ENCODE measurements at places on chromosomes 16 and 17. TPM values are rescaled to one million over a fixed set of nuclear protein-coding genes. Genes with fewer than 3 reads are reported as not detected.
A peak's percentile ranks its signal among the peaks of the same experiment; 100 is the strongest.

GRCh38 chr17:42414704-42415409 is 8.2 kb downstream of the CAVIN1 start:
- H3K4me1 ChIP-seq, result peaks cover 43% of the 10 kb centered on the region
- peak; percentile 87 for DNase-seq
- H3K27ac ChIP-seq, result peak overlapping the region; percentile 94
- H3K27me3 ChIP-seq, result peaks cover under 1% of the 10 kb centered on the region
- H3K4me3 ChIP-seq, result peak overlapping the region; percentile 53

DNA sequence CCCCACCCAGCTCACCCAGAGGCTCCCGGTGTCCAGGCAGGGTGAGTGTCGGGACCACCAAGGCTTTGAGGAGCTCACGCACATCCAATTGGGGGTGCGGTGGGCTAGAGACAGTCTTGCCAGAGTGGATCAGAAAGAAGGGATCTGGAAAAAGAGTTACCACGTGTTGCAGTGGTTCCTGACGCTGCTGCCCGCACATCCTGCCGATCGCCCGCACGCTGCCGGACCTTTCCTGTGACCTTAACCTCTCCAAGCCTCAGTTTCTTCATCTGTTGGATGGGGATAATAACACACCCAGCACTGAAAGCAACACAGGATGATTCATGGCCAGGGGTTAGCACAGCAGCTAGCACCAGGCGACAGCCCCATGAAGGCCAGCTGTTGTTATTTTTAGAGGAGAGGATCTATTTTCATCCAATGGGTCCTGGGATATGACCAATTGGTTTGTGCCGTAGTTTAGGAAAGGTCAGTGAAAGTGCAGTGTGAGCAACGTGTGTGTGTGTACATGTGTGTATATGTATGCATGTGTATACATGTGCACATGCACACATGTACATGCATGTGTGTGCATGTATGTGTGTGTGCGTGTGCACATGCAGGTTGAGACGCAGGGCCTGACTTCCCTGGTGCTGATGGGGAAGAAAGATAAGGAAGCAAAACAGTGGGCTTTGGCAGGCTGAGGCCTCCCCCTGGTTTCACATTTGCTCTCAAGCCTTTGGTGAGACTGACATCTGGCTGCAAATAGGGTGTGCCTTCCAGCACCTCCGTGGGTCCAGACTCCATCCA is 2.5 kb downstream of the ITGAX start:
- no peak for DNase-seq
- H3K27me3 ChIP-seq, result no peaks in the 10 kb centered on the region
- no peak overlapping the region for H3K4me3 ChIP-seq
- no peaks in the 10 kb centered on the region for H3K36me3 ChIP-seq

DNA sequence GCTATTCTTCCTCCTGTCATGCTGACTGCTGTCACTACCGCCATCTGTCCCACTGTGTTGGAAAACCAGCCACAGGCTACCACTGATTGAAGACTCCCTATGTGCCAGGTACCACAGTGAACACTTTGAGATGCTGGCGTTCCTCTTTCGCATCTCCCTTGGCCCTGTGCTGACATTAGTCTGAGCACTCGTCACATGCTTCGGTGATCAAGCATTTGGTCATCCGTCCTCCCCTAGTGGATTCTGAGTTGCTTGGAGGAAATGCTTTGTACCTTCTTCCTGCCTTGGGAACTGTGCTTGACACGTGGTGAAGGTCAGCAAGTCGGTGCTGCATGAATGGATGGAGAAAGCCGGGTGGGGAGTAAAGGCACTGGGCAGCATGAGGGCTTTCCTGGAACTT is 260.1 kb downstream of the SNX29 start:
- peaks cover 3% of the 10 kb centered on the region for H3K36me3 ChIP-seq
- DNase-seq, result no peak
- no peaks in the 10 kb centered on the region for H3K27me3 ChIP-seq
- H3K4me1 ChIP-seq, result no peaks in the 10 kb centered on the region
- no peak overlapping the region for H3K27ac ChIP-seq

DNA sequence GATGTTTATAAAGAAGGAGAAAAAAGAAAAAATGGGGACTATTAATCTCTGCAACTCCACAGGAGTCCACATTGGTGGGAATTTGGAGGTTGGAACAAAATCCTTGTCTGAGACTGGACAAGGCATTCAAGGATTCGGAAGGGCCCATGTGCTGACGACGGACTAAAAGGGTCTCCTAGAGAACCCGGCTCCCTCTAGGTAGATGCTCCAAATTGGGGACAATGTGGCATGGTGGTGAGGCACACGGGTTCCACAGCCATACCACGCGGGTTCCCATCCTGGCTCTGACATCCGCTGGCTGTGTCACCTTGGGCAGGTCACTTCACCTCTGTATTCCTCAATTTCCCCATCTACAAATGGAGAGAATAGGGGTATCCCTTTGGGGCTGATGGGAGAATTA is 227.4 kb downstream of the C16orf78 start:
- DNase-seq, result no peak
- H3K27ac ChIP-seq, result no peak overlapping the region
- no peaks in the 10 kb centered on the region for H3K4me1 ChIP-seq
- no peak overlapping the region for H3K4me3 ChIP-seq
- H3K27me3 ChIP-seq, result no peaks in the 10 kb centered on the region

GRCh38 chr16:57788252-57788841 is 13.9 kb downstream of the KIFC3 start:
- no peak for DNase-seq
- no peaks in the 10 kb centered on the region for H3K27me3 ChIP-seq
- no peak overlapping the region for H3K4me3 ChIP-seq
- H3K27ac ChIP-seq, result no peak overlapping the region

DNA sequence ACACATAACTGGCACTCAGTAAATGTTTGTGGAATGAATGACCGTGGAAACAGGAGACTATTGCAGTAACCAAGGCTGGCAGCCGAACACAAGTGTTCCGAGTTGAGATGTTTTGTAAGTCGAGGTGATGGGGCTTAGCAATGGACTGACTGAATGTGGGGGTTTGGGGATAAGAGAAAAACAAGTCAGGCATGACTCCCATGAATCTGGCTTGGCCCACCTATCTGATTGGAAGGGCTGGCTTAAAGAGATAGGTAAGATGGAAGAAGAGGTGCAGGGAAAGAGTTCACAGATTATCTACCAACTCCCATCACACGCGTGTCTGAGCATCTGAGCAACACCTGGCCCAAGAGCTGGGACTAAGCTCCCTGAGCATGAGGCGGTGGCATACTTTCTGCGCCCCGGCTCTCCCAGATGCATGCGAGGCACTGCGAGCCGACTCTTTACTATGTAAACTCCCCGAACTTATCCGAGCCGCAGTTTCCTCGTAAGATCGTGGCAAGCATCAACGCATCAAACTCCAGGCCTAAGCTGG is 539 bp downstream of the IFT20 start:
- no peak for DNase-seq
- peaks cover 21% of the 10 kb centered on the region for H3K4me1 ChIP-seq
- peak overlapping the region; percentile 76 for H3K27ac ChIP-seq
- peaks cover 13% of the 10 kb centered on the region for H3K36me3 ChIP-seq
- H3K4me3 ChIP-seq, result peak overlapping the region; percentile 76

DNA sequence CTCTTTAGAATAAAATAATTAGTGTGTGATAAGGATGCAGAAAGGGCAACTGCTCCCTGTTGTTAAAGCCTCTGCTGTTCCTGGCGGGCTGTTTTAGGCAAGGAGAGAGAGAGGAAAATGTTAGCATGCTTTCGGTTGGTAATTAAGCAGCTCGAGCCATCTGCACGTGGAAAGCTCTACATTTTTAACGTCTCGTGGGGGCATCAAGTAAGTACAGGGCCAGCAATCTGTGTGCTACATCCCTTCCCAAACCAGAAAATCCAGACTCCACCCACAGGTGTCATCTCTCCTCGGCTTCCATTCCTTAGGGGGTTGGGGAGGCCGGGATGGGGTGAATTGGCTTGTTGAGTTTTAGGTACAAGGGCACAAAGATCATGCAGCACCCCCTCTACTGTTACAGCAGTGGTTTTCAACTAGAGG is 62.4 kb upstream of the MARCHF10 start:
- H3K4me3 ChIP-seq, result no peak overlapping the region
- DNase-seq, result no peak
- H3K4me1 ChIP-seq, result no peaks in the 10 kb centered on the region
- no peak overlapping the region for H3K27ac ChIP-seq
- H3K36me3 ChIP-seq, result no peaks in the 10 kb centered on the region

- no peaks in the 10 kb centered on the region for H3K27me3 ChIP-seq
- no peak overlapping the region for H3K4me3 ChIP-seq
- no peaks in the 10 kb centered on the region for H3K36me3 ChIP-seq
- H3K4me1 ChIP-seq, result no peaks in the 10 kb centered on the region
These were observed 205.4 kb upstream of the KCNJ16 start for GRCh38 chr17:69869667-69870066.

ITGAL gene
- 48.6 TPM for total RNA-seq

ZG16B gene
- total RNA-seq, result 0.85 TPM

PIK3R5 gene
- total RNA-seq, result 15.2 TPM

MEIOC gene
- 0.09 TPM for total RNA-seq

DNA sequence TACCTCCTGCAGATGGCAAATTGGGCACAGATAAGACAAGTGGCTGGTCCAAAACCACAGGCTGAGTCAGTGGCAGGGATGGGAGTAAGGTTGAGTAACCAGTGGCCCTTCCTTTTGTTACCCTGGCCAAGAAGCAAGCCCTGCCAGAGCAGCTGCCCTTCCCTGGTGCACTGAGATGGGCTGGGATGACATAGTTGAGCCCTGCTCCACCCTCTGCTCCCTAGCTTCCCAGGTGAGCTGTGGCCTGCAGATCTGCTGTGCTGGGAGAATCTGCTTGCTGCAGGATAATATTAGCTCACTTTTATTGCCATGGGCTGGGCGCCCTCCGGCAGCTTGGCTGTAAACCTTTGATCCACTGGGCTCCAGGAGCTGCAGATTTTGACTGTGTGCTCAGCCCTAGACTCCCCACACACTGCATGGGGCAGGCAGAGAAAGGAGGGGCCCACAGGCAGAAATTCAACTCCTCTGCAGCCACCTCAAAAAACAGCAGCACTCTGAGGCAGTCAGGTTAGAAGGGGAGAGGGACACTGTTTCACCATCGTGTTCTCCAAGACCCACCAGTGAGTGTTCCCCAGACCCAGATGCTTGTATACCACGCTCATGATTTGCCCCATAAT is 101.8 kb downstream of the CBLN1 start:
- DNase-seq, result no peak
- no peak overlapping the region for H3K4me3 ChIP-seq
- H3K36me3 ChIP-seq, result no peaks in the 10 kb centered on the region
- H3K27ac ChIP-seq, result no peak overlapping the region
- H3K4me1 ChIP-seq, result no peaks in the 10 kb centered on the region

- DNase-seq, result no peak
- H3K4me3 ChIP-seq, result peak overlapping the region; percentile 70
- H3K36me3 ChIP-seq, result no peaks in the 10 kb centered on the region
- H3K27ac ChIP-seq, result peak overlapping the region; percentile 84
- no peaks in the 10 kb centered on the region for H3K27me3 ChIP-seq
These were observed 218.7 kb downstream of the NTN1 start for GRCh38 chr17:9239793-9240658.

KRTAP9-8 gene
- not detected for total RNA-seq

CX3CL1 gene
- 1.4 TPM for total RNA-seq

GRCh38 chr16:29664091-29664921 is 1.3 kb downstream of the SPN start:
- H3K4me1 ChIP-seq, result peaks cover 26% of the 10 kb centered on the region
- peak; percentile 66 for DNase-seq
- H3K4me3 ChIP-seq, result peak overlapping the region; percentile 96
- H3K27me3 ChIP-seq, result no peaks in the 10 kb centered on the region
- H3K27ac ChIP-seq, result peak overlapping the region; percentile 74

GRCh38 chr16:8519179-8519578 is 71.1 kb downstream of the TMEM114 start:
- DNase-seq, result no peak
- no peaks in the 10 kb centered on the region for H3K36me3 ChIP-seq
- no peaks in the 10 kb centered on the region for H3K27me3 ChIP-seq
- H3K27ac ChIP-seq, result no peak overlapping the region

BRIP1 gene
- 11.5 TPM for total RNA-seq

- no peak overlapping the region for H3K27ac ChIP-seq
- DNase-seq, result no peak
- no peaks in the 10 kb centered on the region for H3K27me3 ChIP-seq
- no peaks in the 10 kb centered on the region for H3K36me3 ChIP-seq
- no peaks in the 10 kb centered on the region for H3K4me1 ChIP-seq
- no peak overlapping the region for H3K4me3 ChIP-seq
These were observed 75.4 kb upstream of the RBL2 start for GRCh38 chr16:53358884-53359283.

KRT14 gene
- total RNA-seq, result 20.7 TPM

DNA sequence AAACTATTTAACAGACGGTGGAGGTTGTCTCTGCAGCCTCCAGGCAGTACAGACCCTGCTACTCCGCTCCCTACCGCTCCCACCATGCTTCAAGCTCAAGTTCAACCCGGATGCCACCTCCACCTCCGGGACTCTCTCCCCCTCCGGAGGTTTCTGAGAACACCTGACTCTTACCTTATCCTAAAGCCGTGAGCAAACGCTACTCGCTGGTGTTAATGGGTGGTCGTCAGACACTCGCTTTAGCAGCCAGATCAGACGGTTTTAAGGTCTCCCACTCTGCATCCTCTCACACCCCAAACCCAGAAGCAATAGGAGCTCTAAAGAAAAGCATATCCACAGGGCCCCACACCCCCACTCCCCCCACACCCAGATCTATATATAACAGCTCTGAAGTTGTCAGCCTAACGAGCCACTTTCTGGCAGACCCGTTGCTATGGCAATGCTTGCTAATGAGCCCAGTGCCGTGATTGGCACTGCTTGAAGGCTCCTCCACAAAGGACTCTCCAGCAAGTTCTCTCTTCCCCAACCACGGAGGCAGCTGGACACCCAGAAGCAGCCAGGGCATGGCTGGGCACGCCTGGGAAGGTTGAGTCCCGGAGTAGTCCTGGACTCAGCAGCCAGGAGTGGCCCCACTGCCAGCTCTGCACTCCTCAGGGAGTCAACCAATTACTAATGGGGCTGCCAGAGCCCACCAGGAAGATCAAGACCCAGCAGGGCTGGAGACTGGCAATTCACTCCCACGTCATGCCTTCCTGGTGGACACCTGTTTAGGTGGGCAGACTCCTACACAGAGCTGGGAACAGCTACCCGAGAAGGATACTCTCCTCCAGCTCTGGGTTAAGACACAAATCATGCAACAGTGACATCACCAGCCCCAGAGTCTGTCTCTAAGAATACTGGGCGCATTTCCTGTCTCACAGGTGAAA is 121.2 kb upstream of the RCVRN start:
- no peaks in the 10 kb centered on the region for H3K36me3 ChIP-seq
- H3K27me3 ChIP-seq, result no peaks in the 10 kb centered on the region
- peaks cover 8% of the 10 kb centered on the region for H3K4me1 ChIP-seq
- no peak overlapping the region for H3K27ac ChIP-seq
- no peak overlapping the region for H3K4me3 ChIP-seq
- no peak for DNase-seq

- H3K36me3 ChIP-seq, result peaks cover 62% of the 10 kb centered on the region
- H3K4me1 ChIP-seq, result no peaks in the 10 kb centered on the region
- peak overlapping the region; percentile 84 for H3K27ac ChIP-seq
- DNase-seq, result no peak
- H3K27me3 ChIP-seq, result no peaks in the 10 kb centered on the region
These were observed 117.4 kb downstream of the HIC1 start for GRCh38 chr17:2172077-2172851.

DNA sequence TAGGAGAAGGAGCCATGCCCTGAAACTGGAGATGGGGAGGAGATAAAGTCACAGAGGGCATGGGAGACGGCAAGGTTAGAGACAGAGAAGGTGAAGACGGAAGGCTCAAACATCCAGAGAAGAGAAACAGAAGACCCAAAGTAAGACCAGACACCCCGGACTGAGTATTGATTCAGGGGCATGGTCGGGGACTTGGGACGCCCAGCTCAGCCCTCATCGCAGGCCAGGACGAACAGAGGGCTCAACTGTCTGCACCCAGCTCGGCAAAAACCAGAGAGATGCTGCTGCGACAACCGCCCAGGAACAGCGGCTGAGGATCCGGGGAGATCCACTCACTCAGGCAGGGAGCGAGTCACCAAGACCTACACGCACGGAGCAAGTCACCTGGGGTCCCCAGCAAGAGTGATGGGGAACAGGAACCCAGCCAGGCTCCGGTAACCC is 999 bp downstream of the XYLT1 start:
- H3K4me1 ChIP-seq, result peaks cover 45% of the 10 kb centered on the region
- no peaks in the 10 kb centered on the region for H3K36me3 ChIP-seq

Data from thymus (tissue), 14 donors.